ENCODE measurements at places on chromosomes 5 and 9.

- DNase-seq = no peak
These were observed 15.4 kb upstream of the VDAC1 start for GRCh38 chr5:134020188-134020587.

- peak; percentile 45 for DNase-seq
These were observed 12.5 kb upstream of the EXOSC2 start for GRCh38 chr9:130680836-130681768.

GRCh38 chr9:126719618-126720031 lies 85.2 kb upstream of the ZBTB43 start:
- DNase-seq = peak; percentile 73

DNA sequence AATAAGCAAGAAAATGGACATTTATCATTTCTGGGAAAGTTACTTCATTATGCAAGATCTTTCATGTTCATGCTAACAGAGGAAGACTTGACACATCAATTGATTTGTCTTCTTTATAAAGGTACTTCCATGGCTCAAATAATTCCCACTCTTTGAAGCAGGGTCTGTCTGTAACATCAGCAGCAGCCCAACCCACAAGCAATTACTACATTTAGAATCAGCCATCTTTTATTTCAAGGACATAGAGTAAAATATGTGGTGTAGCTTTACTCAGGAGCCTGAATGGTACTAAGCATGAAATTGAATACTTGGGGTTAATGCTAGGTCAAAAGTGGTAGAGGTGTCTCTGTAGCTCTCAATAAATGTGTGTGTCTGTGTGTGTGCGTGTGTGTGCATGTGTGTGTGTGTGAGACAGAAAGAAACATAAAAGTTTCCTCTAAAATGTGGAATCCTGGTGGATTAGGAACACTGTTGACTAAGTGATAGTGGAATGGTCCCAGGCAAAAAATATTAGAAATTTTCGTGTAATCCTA lies 581.1 kb downstream of the CAAP1 start:
- DNase-seq = no peak

GRCh38 chr5:129465776-129466344 lies 5.8 kb downstream of the ADAMTS19 start:
- DNase-seq = no peak

DNA sequence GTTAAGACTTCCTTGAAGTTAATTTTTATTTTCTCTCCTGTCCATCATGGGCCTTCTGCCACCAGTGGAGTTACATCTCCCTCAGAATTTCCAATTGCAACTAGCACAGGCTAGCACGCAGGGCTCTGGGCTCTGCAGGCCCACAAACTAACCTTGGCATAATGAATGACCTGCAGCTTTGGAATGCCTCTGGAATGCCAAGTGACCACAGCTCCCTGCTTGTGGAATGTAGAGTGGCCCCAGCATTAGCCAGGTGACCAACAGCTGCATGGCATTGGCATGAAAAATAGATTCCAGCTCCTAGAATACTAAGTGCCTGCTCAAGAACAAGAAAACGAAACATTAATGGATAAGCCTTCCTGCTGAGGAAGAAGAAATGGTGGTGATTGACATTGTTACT lies 726.1 kb downstream of the BRINP1 start:
- DNase-seq = no peak

- no peak for DNase-seq
These were observed 144.9 kb downstream of the CDK5RAP2 start for GRCh38 chr9:120435091-120435490.

- DNase-seq = no peak
These were observed 38.2 kb downstream of the NIPSNAP3B start for GRCh38 chr9:104802110-104802509.

GRCh38 chr5:171115519-171115918 lies 193.5 kb upstream of the TLX3 start:
- no peak for DNase-seq

GRCh38 chr9:19009391-19009965 lies 23.5 kb downstream of the SAXO1 start:
- no peak for DNase-seq

GRCh38 chr9:129568560-129569501 lies 52.1 kb downstream of the C9orf50 start:
- no peak for DNase-seq

DNA sequence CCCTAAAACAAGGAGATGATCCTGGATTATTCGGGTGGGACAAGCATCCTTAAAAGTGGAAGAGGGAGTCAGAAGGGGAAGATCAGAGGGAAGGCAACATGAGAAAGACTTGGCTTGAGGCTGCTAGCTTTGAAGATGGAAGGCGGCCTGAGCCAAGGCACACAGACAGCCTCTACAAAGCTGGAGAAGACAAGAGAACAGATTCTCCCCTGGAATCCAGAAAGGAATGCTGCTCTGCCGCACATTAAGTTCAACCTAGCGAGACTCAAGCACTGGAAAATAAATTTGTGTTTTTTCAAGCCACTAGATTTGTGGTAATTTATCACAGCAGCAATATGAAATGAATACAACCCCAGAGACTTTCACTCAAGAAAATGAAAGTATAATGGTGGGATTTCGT lies 17.9 kb downstream of the SLC36A3 start:
- DNase-seq = no peak

- DNase-seq = no peak
These were observed 120.2 kb downstream of the TENT4A start for GRCh38 chr5:6833406-6833805.

- DNase-seq = no peak
These were observed 155.5 kb upstream of the EPB41L4A start for GRCh38 chr5:112574536-112574935.

GRCh38 chr5:179413086-179413690 lies 67.9 kb upstream of the ADAMTS2 start:
- no peak for DNase-seq

DNA sequence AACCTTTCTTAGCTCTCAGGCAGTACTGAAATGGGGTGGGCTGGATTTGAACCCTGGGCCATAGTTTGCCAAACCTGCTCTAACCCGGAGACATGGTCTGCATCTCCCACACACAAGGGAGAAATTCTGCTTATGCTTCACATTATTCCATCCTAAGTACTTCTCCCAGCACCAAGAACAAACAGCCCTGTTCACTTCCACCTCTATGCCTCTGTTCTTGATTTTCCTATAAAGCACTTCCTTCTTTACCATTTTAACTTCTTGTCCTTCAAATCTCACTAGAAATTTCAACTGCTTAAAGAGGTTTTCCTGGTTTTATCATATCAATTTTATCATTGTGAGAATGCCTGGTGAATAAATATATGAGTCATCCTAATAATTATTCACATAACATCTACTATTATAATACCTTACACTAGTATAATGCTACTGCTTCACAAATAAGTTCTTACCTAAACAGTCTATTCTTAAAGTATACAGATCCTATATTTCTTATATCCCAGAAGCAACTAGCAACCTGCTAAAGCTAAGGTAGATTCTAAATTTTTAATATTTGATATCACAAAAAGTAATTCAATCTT lies 12.7 kb downstream of the FEM1C start:
- DNase-seq = no peak

- DNase-seq = no peak
These were observed 1.6 kb downstream of the KDM4C start for GRCh38 chr9:6759185-6759977.
